Left ventricle myocardium inferior (tissue), 1 donor: ENCODE measurements at places on chromosomes 16 and 17. TPM values are rescaled to one million over a fixed set of nuclear protein-coding genes. Genes with fewer than 3 reads are reported as not detected.

The HS3ST6 gene
- total RNA-seq, result not detected

The RNF222 gene
- not detected for total RNA-seq

The CLDN6 gene
- total RNA-seq, result not detected

The TMUB2 gene
- total RNA-seq, result 20.9 TPM

The DNAH9 gene
- 0.08 TPM for total RNA-seq

The FOXC2 gene
- total RNA-seq, result 1.5 TPM

The CSH1 gene
- total RNA-seq, result not detected

The FAM83G gene
- total RNA-seq, result 2.2 TPM

GRCh38 chr17:81646869-81647600, 9.3 kb downstream of the PDE6G start:
- H3K36me3 ChIP-seq, result no peaks in the 10 kb centered on the region
- no peaks in the 10 kb centered on the region for H3K4me1 ChIP-seq
- H3K4me3 ChIP-seq, result no peak overlapping the region
- DNase-seq, result no peak
- no peak overlapping the region for H3K27ac ChIP-seq

DNA sequence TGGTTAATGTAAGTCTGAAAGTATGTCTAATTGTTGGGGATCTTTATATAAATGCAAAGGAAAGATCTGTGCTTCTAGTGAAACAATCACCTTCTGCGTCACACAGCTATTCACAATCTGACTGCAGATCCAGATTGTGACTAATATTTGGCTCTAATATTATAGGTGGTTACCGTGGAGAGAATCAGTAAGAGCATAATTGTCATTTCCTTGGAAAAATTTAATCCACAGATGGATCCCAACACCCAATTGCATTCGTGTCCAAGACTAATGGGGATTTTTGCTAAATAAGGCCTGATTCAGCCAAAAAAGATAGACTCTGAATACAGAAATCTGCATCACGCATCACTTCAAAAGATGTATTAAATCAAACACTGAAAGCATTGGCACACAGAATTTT, 2.7 kb upstream of the KCNJ2 start:
- H3K27ac ChIP-seq, result no peak overlapping the region
- no peak for DNase-seq
- no peak overlapping the region for H3K4me3 ChIP-seq
- no peaks in the 10 kb centered on the region for H3K27me3 ChIP-seq

- no peaks in the 10 kb centered on the region for H3K27me3 ChIP-seq
- H3K27ac ChIP-seq, result peak overlapping the region; percentile 84
- no peak overlapping the region for H3K4me3 ChIP-seq
- peaks cover 86% of the 10 kb centered on the region for H3K4me1 ChIP-seq
- no peak for DNase-seq
- H3K36me3 ChIP-seq, result peaks cover 15% of the 10 kb centered on the region
Measured at GRCh38 chr17:78390241-78391050, 12.0 kb downstream of the PGS1 start.

- H3K4me1 ChIP-seq, result peaks cover 68% of the 10 kb centered on the region
- H3K4me3 ChIP-seq, result no peak overlapping the region
- no peak for DNase-seq
- no peak overlapping the region for H3K27ac ChIP-seq
- H3K36me3 ChIP-seq, result no peaks in the 10 kb centered on the region
Measured at GRCh38 chr16:2469399-2470233, 1.5 kb upstream of the NTN3 start.

DNA sequence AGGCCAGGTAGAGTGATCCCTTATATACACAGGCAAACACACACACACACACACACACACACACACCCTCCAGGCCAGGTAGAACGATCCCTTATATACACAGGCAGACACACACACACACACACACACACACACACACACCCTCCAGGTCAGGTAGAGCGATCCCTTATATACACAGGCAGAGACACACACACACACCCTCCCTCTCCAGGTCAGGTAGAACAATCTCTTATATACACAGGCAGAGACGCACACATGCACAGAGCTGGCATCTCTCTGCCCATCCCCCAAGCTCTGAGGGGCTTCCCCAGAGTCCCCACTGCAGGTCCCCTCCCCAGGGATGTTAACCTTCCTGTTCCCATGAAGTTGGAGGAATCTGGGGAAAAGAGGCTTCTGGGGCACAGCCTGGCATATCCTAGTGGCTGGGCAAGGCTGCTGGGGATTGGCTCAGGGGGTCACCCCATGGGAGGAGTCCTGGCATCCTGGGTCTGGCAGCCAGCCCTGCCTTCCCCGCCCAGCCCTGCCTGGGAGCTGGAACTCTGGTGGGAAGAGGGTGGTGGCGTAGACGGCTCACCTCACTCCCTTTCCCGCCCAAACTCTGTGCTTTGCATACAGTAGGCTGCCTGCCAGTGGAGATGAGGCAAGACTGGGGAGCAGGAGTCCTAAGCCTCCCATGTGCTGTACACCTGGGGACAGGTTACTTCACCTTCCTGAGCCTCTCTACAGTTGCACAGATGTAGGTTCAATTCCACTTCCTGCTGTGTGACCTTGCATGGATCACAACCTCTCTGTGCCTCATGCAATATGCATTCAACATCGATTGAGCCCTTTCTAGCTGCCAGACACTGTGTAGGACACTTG, 41.8 kb downstream of the TEKT5 start:
- H3K27ac ChIP-seq, result no peak overlapping the region
- no peaks in the 10 kb centered on the region for H3K36me3 ChIP-seq
- no peaks in the 10 kb centered on the region for H3K4me1 ChIP-seq
- no peak for DNase-seq

DNA sequence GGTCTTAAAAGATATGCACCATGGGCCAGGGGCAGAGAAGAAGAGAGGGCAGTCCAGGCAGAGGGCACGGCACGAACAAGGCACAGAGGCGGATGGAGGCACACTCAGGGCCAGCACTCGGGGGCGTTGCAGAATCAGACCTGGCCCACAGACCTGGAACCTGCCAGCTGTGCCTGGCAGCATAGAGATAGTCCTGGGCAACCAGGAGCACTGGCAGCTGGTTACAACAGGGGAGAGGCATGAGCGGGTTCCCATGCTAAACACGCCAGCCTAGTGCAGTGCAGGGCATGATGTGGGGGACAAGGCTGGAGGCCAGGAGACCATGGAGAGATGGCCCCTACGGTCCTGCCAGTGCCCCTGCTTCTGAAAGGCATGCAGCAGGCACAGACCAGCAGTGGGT, 56.9 kb upstream of the RBFOX3 start:
- no peak overlapping the region for H3K4me3 ChIP-seq
- DNase-seq, result peak; percentile 3
- H3K27me3 ChIP-seq, result peaks cover 66% of the 10 kb centered on the region

DNA sequence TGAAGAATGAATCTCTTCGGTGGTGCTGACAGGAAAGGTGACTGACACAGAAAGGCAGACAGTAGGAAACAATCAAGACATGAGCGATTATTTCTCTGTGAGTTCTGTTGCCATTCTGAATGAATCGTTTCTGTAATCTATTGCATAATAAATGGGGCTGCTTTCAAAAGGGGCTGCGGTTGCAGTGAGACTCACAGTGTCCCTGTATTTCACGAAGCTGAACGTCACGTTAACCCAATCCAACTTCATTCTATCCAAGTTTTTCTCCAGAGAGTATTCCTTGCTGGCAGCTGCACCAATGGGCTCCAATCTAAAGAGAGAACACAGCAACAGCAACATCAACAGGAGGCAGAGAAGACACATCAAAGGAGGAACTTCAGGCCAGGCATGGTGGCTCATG, 75.4 kb downstream of the DNAH3 start:
- H3K4me1 ChIP-seq, result peaks cover 16% of the 10 kb centered on the region
- no peaks in the 10 kb centered on the region for H3K36me3 ChIP-seq
- no peak overlapping the region for H3K27ac ChIP-seq
- no peak overlapping the region for H3K4me3 ChIP-seq
- H3K27me3 ChIP-seq, result no peaks in the 10 kb centered on the region

DNA sequence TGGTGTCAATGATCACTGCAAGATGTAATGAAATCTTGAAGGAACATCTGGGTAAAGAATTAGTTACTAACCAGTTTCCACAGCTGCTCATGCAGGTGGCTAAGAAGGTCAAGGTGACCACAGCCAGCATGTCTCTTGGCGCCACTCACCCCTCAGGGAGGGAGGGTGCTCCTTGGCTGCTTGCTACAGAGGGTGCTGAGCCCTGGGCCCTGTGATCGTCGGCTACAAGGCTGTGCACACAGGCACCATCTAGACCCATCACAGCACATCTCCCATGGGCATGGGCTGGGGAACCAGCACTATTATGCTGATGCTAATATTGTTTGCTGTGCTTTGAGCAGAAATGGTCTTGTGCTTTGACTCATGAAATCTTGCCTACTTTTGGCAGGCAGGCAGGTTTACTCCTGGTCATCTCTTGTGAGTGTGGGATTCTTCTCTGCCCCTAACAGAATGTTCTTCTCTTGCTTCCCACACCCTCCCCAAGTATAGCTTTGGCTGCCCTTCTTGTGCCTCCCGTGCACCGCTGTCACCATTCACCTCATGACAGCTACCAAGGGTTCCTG, 36.4 kb downstream of the TXNDC11 start:
- peaks cover 62% of the 10 kb centered on the region for H3K4me1 ChIP-seq
- peaks cover 16% of the 10 kb centered on the region for H3K36me3 ChIP-seq
- no peaks in the 10 kb centered on the region for H3K27me3 ChIP-seq
- H3K4me3 ChIP-seq, result no peak overlapping the region
- H3K27ac ChIP-seq, result peak overlapping the region; percentile 86

GRCh38 chr17:34177642-34178041, 77.4 kb upstream of the CCL2 start:
- peak overlapping the region; percentile 1 for H3K27ac ChIP-seq
- peaks cover 17% of the 10 kb centered on the region for H3K4me1 ChIP-seq
- H3K36me3 ChIP-seq, result no peaks in the 10 kb centered on the region

- peak overlapping the region; percentile 90 for H3K27ac ChIP-seq
- H3K4me1 ChIP-seq, result peaks cover 33% of the 10 kb centered on the region
- DNase-seq, result no peak
- H3K4me3 ChIP-seq, result peak overlapping the region; percentile 93
Measured at GRCh38 chr16:11977376-11978041, 975 bp downstream of the SNX29 start.

GRCh38 chr16:79593074-79593531, 7.4 kb downstream of the MAF start:
- H3K27me3 ChIP-seq, result peaks cover 15% of the 10 kb centered on the region
- no peaks in the 10 kb centered on the region for H3K36me3 ChIP-seq
- peak overlapping the region; percentile 79 for H3K4me3 ChIP-seq
- H3K27ac ChIP-seq, result peak overlapping the region; percentile 95
- H3K4me1 ChIP-seq, result peaks cover 42% of the 10 kb centered on the region

DNA sequence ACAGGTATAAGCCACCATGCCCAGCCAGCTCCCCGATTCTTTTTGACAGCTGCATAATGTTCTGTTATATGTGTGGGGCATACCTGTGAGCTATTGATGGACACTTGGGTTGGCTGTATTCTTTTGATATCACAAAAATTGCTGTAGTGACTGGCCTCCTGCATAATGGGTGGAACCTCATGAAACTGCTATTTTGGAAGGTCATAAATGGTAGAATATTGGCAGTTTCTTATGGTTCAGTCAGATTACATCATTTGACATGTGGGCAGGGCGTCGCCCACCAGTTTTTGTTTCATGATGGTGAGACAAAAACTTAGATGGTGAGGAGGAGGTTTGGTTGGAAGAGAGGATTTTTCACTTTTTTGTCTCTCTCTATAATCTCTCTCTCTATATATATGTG, 26.7 kb upstream of the POLR3E start:
- H3K4me3 ChIP-seq, result no peak overlapping the region
- peaks cover 10% of the 10 kb centered on the region for H3K4me1 ChIP-seq
- no peak overlapping the region for H3K27ac ChIP-seq
- no peak for DNase-seq
- peaks cover 99% of the 10 kb centered on the region for H3K36me3 ChIP-seq

DNA sequence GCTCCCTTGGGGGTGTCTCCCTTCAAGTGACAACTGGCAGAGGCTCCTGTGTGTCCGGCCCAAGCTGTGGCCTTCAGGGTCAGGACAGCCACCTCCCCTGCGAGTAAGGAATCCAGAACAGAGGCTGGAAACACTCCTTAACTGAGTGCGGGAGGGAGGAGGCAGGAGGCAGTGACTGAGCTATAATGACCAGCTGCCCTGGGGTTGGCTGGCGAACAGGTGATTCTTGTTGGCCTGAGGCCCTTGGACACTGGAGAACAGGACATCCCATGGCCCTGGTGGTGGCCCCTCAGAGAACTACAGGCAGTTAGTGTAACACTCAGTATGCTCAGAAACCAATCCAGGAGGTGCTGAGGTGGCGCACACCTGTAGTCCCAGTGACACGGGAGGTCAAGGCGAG, 9.4 kb upstream of the SNAI3 start:
- DNase-seq, result no peak
- peaks cover 12% of the 10 kb centered on the region for H3K4me1 ChIP-seq
- H3K27ac ChIP-seq, result no peak overlapping the region
- H3K27me3 ChIP-seq, result peaks cover 14% of the 10 kb centered on the region
- H3K4me3 ChIP-seq, result no peak overlapping the region
- peaks cover 33% of the 10 kb centered on the region for H3K36me3 ChIP-seq

GRCh38 chr17:2107506-2107905, 52.6 kb downstream of the HIC1 start:
- no peaks in the 10 kb centered on the region for H3K36me3 ChIP-seq
- no peak for DNase-seq
- H3K27me3 ChIP-seq, result no peaks in the 10 kb centered on the region

DNA sequence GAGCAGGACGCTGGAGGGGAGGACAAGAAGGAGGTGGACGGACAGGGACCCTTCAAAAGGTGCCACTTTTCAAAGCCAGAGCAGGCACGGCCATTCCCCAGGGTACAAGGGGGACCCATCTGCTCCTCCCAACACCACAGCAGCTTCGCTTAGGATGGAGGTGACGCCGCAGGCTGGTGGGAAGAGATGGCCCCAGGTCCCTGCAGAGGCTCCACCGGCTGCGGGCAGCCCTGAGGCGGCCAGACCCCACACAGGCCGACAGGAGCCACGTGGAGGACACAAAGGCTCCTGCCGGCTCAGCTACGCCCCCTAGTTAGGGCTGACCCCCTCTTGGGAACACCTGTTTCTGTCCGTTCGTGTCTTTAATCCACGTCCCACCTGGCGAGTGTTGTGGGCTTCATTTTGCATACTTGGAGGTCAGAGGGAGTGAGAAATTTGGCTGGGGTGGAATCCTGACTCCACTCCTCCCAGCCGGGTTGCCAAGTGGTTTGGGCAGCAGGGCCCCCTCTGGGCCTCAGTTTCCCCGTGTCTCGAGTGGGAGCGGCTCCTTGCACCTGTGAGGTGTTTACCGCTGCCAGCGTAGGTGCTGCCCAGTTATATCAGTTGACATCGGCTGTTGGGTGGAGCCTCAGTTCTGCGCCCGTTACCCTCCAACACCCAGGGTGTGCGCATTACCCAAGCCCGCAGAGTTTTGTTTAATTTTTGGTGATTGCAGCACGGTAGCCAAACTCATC, 5.8 kb upstream of the FN3KRP start:
- H3K4me3 ChIP-seq, result no peak overlapping the region
- H3K4me1 ChIP-seq, result peaks cover under 1% of the 10 kb centered on the region
- no peak for DNase-seq
- no peaks in the 10 kb centered on the region for H3K36me3 ChIP-seq
- H3K27me3 ChIP-seq, result peaks cover 22% of the 10 kb centered on the region
